ENCODE measurements at places on chromosomes 7 and 10. TPM values are rescaled to one million over a fixed set of nuclear protein-coding genes. Genes with fewer than 3 reads are reported as not detected.

Gene AEBP1
- total RNA-seq: 48.0 TPM

Gene LIPJ
- 0.09 TPM for total RNA-seq

Gene CTNNA3
- total RNA-seq: not detected

Gene ITGA8
- total RNA-seq: 0.12 TPM

Gene CDK13
- 56.7 TPM for total RNA-seq

Gene FFAR4
- total RNA-seq: not detected

Gene KIAA1217
- total RNA-seq: 10.3 TPM

Gene IGFBP1
- total RNA-seq: 2.3 TPM

Gene ZFYVE27
- 23.7 TPM for total RNA-seq

Gene PON1
- not detected for total RNA-seq

Gene AHR
- 29.3 TPM for total RNA-seq

Gene CPA2
- not detected for total RNA-seq

Gene MKX
- total RNA-seq: not detected

Gene TECPR1
- total RNA-seq: 84.9 TPM

Gene CHN2
- total RNA-seq: 5.0 TPM

Gene SFRP4
- total RNA-seq: not detected

Gene SNX13
- 28.5 TPM for total RNA-seq

Gene CFAP43
- total RNA-seq: not detected

Gene FAM200A
- total RNA-seq: 3.6 TPM

Gene KLF14
- not detected for total RNA-seq

Gene GARIN1A
- total RNA-seq: 3.6 TPM

Gene COMMD3
- total RNA-seq: 49.8 TPM

Gene ACSM6
- total RNA-seq: not detected

Gene UCMA
- not detected for total RNA-seq

Gene TSPAN15
- 100 TPM for total RNA-seq

Gene LIPN
- not detected for total RNA-seq

Gene SPAM1
- total RNA-seq: not detected

Gene OR2A7
- total RNA-seq: 0.21 TPM

Gene SEMA3E
- not detected for total RNA-seq

Gene NET1
- total RNA-seq: 40.2 TPM

Gene SLC26A5
- not detected for total RNA-seq

Gene SLC26A3
- not detected for total RNA-seq

Gene CASD1
- total RNA-seq: 14.0 TPM

Gene TM9SF3
- total RNA-seq: 144 TPM

Gene GDI2
- total RNA-seq: 266 TPM

Gene CCDC136
- total RNA-seq: 3.3 TPM

Gene PTPRZ1
- total RNA-seq: not detected

Gene OR9A2
- total RNA-seq: not detected

Gene PAPOLB
- 0.07 TPM for total RNA-seq

Gene PIP
- total RNA-seq: not detected

Gene STOX1
- total RNA-seq: 0.48 TPM

Gene SRRM3
- total RNA-seq: 5.4 TPM

Gene FGL2
- not detected for total RNA-seq

Gene HMX2
- total RNA-seq: not detected

Gene STAG3
- 0.55 TPM for total RNA-seq

Gene NUTM2E
- total RNA-seq: not detected

Gene PSMC2
- 147 TPM for total RNA-seq

Gene PLCE1
- total RNA-seq: 0.04 TPM

Gene PPP1R3A
- not detected for total RNA-seq

Gene MYOZ1
- total RNA-seq: not detected

Gene MSMB
- not detected for total RNA-seq

Data from endothelial cell of umbilical vein (primary cell).